Putamen (tissue), 1 donor: ENCODE measurements at places on chromosomes 12 and 14.

GRCh38 chr14:35742442-35742841 lies 66.7 kb downstream of the RALGAPA1 start:
- no peak for DNase-seq

DNA sequence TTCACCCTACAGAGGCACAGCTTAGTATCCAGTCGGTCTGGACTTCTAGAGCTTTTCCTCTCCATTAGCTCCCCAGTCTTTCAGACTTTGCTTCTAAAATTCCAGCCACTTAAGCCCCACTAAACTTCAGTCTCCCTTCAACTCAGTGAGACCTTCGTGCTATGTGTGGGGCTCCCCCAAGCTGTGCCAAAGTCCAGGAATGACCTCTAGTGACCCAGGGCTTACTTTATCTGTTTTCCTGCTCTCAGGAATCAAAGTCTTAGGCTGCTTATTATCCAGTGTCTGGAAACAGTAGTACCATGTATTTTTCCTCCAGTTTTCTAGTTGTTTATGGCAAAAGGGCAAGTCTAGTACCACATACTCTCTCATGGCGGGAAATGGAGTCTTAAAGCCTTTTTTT lies 77.8 kb downstream of the IFT43 start:
- no peak for DNase-seq

GRCh38 chr14:39033371-39033770 lies 69.7 kb downstream of the SEC23A start:
- no peak for DNase-seq

GRCh38 chr12:90299666-90300065 lies 591.0 kb upstream of the ATP2B1 start:
- DNase-seq: no peak
